ENCODE measurements at places on chromosomes 2 and 18.

- DNase-seq: no peak
- H3K4me3 ChIP-seq: no peak overlapping the region
- no peak overlapping the region for H3K27ac ChIP-seq
- H3K4me1 ChIP-seq: peaks cover 7% of the 10 kb centered on the region
Observed at GRCh38 chr18:44917216-44918141, 236.8 kb downstream of the SETBP1 start.

GRCh38 chr2:50746526-50746925 lies 285.4 kb downstream of the NRXN1 start:
- no peak overlapping the region for H3K4me3 ChIP-seq
- no peak for DNase-seq
- no peak overlapping the region for H3K27ac ChIP-seq
- H3K36me3 ChIP-seq: no peaks in the 10 kb centered on the region
- no peaks in the 10 kb centered on the region for H3K4me1 ChIP-seq
- no peaks in the 10 kb centered on the region for H3K27me3 ChIP-seq

- no peaks in the 10 kb centered on the region for H3K27me3 ChIP-seq
- peaks cover 11% of the 10 kb centered on the region for H3K4me1 ChIP-seq
- no peaks in the 10 kb centered on the region for H3K36me3 ChIP-seq
- no peak overlapping the region for H3K27ac ChIP-seq
- no peak for DNase-seq
- H3K4me3 ChIP-seq: no peak overlapping the region
Observed at GRCh38 chr2:219123356-219124135, 37.1 kb downstream of the NHEJ1 start.

GRCh38 chr18:5457462-5457957 lies 86.3 kb downstream of the EPB41L3 start:
- H3K4me3 ChIP-seq: peak overlapping the region; percentile 30
- H3K27me3 ChIP-seq: no peaks in the 10 kb centered on the region
- H3K4me1 ChIP-seq: peaks cover 8% of the 10 kb centered on the region
- peak overlapping the region; percentile 39 for H3K27ac ChIP-seq
- no peaks in the 10 kb centered on the region for H3K36me3 ChIP-seq
- DNase-seq: no peak

DNA sequence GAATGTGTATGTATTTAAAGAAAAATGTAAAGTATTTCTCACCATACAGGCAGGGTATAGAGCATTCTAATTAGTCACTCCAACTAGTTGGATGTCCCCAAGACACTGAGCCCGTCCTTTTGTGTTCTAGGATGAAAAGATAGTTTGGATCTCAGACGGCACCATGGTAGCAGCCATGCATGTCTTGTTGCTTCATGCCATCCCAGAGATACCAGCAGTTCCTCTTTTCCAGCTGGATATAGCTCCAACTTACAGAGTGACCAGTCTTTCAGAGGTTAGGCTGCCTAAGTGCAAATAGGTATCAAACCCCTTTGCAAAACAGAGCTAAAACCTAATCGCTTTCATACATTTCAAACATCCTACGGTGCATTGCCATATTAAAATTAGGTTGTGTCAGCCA lies 275.3 kb downstream of the MTX2 start:
- no peak for DNase-seq
- H3K27me3 ChIP-seq: peaks cover 23% of the 10 kb centered on the region
- H3K36me3 ChIP-seq: no peaks in the 10 kb centered on the region
- H3K4me3 ChIP-seq: no peak overlapping the region
- no peaks in the 10 kb centered on the region for H3K4me1 ChIP-seq
- H3K27ac ChIP-seq: no peak overlapping the region

Measured in activated T-helper 2 cell treated with anti-CD3 and anti-CD28 coated beads, Interferon-gamma antibody, Interleukin-2, Interleukin-4, amounts not matched to agents 10 μg/mL and 5 μg/mL and 100 μg/mL, durations not matched to agents 14 hours and 24 hours and 36 hours (primary cell).